LHCN-M2 (cell line): ENCODE measurements at places on chromosomes 1 and 21.

DNA sequence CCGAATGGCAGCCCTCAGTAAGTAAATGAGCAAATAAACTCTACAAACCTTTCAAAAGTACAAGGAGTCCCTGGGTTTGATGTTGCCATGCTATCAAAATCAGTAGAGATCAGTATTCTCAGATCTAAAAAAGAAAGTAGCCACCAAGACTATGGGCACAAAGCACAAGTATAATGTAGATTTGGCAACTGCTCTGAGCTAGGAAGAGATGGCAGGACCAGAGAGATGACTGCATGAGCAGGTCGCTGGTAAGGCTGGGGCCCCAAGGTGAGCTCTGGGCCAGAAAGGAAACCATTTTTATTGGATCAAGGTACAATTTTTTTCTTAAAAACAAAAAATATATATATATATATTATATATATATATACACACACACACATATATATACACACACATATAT is 3.1 kb upstream of the ADORA3 start:
- no peak for DNase-seq

- DNase-seq: no peak
Observed at GRCh38 chr1:235782601-235783000, 84.1 kb downstream of the LYST start.

DNA sequence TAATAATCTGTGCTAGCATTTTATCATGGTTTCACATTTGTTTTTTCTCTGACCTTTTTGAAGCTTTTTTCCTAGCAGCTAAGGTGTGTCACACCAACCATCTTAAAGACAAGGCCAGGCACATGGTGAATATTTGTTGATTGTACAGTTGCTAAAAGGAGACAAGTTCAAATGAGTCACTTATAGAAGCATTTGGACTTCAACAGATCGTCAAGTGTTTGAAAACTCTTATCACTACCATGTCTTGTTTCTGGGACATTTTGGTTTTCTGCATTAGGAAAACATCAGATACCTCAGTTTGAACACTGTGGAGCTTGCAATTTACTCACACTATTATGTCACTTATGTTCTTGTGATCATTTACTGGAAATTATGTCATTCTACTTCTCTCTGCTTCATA is 407.3 kb downstream of the USP25 start:
- no peak for DNase-seq

DNA sequence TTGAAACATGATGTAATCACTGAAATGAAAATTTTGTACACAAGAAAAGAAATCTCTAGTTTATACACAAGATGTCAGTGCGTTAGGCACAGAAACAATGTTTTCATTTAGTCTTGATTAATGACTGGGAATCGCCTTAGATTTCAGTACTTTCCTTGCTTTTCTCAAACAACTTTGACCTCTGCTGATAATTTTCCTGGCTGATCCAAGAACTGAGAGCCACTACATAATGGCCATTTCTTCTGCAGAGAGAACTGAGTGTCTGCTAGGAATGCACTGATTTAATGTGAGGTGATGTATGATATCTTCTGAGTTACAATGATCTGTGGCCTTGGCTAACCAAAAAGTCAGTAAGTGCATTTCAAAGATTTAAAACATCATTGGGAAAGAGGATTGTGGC is 308.1 kb downstream of the CTH start:
- DNase-seq: no peak

DNA sequence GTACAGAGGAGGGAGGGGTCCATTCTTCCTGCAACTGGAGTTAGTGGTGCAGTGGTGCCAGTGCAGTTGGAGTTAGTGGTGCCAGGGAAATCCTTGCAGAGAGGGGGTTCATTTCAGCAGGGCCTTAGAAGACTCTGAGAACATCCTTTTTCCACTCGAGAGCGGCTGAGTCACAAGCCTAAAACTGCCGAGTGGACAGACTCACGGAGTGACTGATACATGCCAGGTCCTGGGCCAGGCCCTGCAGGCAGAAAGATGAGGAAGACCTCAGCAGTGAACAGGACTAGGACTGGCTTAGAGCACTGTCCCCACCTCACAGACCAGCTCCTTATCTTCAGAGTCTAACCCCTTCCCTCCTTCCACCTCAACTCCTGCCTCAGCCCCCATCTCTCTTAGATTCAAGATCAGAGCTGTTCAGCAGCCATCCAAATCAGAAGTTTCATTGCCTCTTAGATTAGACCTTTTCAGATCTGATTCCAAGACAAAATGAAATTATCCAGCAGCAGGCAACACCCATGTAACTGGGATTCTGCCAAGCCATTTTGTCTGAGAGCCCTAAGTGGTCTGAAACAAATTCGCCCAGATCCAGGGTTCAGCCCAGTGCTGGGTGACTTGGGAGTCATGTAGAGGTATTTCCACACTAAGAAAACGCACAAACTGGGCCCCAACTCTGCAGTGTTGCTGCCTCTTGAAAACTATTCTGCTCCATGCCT is 12.7 kb upstream of the IKBKE start:
- no peak for DNase-seq

DNA sequence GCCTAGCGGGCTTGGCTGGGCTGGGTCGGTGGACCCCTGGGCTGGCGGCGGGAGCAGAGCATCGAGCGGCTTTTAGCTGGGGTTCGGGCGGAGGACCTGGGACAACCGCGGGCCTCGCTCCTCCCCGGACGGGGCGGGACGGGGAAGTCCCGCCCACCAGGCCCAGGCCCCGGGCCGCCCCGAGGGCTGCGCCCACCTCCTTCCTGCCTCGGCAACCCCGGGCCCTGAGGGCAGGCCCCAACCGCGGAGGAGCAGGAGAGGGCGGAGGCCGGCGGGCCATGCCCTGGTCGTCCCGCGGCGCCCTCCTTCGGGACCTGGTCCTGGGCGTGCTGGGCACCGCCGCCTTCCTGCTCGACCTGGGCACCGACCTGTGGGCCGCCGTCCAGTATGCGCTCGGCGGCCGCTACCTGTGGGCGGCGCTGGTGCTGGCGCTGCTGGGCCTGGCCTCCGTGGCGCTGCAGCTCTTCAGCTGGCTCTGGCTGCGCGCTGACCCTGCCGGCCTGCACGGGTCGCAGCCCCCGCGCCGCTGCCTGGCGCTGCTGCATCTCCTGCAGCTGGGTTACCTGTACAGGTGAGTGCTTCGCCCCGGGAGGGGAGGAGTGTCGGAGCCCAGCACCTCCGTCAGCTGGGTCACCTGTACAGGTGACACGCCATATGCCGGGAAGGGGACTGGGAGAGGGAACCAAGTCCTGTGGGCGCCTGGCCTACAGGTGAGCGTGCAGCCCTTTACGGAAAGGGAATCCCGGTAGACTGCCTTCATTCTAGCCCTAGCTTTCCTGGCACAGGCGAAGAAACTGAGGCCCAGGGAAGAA is at the start of gene XKR8:
TSS of gene XKR8 (plus strand) at position 182 of the 812 bp plus-strand sequence. CDS start at position 279, 97 bp downstream.
- peak; percentile 48 for DNase-seq

GRCh38 chr1:158059984-158060383 is 66.5 kb downstream of the KIRREL1 start:
- no peak for DNase-seq

DNA sequence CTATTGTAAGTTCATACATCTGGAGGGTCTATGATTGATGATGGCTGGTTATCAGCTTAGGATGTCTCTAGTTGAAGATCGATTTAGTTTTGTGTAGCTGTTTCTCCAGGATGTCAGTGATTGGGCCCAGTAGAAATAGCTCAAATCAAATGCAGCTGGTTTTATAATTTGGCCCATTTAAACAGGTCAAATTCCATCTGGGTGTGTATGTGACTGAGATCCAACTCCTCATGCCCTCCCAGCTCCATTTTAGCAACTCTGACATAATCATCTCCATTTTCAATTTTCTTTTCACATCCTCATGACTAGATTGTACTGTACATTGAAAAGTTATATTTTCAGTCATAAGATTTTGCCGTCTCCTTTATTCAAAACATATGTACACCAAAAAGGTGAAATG is 99.2 kb downstream of the TPR start:
- DNase-seq: no peak

DNA sequence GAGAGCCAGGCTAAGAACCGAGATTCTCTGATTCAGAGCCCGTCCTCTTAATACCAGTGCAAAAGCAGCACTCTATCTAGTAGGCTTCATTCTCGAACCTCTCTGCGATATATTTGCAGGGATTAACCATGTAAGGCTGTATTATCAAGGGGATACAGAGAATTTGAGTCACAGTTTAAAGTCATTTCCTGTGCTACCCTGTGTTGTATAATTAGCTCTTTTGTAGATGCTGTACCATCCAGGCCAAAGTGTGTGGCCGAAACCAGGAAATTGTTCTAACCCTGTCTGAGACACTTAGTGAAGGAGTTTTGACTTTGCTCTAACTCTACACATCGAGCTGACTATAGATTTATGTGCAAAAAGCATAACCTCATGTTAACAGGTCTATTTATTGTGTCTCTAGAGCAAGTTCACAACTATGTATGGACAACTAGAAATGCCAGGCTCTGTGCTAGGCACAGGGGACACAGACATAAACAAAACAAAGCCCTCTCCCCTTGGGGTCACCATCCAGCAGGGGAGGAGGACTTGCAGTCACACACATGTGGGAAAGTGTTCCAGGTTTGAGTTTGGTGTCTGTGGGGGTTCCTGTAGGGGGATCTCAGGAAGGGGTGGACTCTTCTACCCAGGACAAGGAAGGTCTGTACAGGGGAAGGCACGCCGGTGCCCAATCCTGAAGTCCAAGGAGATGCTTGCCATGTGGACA is 182.2 kb downstream of the DHRS3 start:
- DNase-seq: peak; percentile 41

GRCh38 chr1:30881319-30882181 is 27.0 kb downstream of the SDC3 start:
- no peak for DNase-seq

DNA sequence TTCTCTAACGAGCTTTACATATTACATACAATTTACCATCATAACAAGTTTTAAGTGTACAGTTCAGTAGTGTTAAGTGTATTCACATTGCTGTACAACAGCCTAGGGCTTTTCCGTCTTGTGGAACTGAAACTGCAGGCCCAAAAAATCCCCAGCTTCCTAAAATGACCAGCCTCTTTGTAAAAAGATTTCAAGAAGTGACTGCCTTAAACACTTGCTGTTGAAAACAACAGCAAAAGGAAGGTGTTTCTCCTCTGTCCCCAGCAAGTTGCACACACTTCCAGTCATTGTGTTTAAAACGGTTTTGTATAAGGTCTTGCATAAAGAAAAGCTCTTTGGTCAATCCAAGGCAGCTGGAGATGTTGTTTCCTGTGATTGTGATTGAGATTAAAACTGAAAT is 16.0 kb upstream of the GBP1 start:
- DNase-seq: no peak

DNA sequence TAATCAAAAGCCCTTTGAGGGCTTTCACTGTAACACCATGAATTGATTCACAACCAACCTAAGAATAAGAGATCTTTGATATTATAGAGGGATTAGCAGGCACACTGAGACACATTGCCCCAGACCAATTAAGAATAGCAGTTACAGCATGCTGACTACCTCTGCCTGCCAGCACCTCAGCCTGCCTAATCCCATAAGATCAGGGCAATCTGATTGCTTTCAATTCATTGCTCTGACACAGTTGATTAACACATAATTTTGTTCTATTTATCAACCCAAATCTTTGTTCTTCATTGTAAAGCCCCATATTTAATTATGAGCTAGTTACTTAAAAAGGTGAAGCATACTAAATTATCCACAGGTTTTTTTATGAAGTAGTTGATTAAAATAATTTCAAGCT is 548.8 kb upstream of the ZP4 start:
- no peak for DNase-seq

DNA sequence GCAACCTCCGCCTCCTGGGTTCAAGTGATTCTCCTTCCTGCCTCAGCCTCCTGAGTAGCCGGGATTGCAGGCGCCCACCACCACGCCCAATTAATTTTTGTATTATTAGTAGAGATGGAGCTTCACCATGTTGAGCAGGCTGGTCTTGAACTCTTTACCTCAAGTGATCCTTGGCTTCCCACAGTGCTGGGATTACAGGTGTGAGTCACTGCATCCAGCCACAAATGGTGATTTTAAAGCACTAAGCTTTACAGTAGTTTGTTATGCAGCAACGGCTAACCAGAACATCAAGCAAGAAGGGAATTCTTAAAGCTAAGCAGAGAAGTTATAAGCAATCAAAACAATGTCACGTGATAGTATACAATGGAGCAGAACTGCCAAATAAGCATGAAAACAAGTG is 65.7 kb downstream of the NVL start:
- peak; percentile 31 for DNase-seq

- no peak for DNase-seq
Observed at GRCh38 chr1:115089420-115090185, at the start of gene TSPAN2. TSPAN2 (minus strand) TSS chr1:115089503; CDS start chr1:115089432, 71 bp downstream.

DNA sequence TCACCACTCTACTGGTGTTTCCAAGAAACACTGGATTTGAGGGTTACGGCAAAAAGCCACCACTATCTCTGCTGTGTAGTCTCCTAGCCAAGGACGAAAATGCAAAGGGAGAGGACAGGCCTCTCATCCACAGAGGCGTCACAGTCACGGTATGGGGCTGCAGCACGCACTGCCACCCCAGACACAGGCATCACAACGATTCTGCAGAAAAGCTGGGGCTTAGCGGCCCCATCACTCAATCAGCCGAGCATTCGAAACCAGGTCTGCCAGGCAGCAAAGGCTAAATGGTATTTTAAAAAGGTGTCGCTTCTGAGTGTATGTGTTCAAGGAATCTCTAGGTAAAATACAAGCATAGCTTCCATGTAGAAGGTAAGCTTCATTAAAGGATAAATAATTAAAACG is 1.4 kb downstream of the RIPK4 start:
- DNase-seq: no peak

DNA sequence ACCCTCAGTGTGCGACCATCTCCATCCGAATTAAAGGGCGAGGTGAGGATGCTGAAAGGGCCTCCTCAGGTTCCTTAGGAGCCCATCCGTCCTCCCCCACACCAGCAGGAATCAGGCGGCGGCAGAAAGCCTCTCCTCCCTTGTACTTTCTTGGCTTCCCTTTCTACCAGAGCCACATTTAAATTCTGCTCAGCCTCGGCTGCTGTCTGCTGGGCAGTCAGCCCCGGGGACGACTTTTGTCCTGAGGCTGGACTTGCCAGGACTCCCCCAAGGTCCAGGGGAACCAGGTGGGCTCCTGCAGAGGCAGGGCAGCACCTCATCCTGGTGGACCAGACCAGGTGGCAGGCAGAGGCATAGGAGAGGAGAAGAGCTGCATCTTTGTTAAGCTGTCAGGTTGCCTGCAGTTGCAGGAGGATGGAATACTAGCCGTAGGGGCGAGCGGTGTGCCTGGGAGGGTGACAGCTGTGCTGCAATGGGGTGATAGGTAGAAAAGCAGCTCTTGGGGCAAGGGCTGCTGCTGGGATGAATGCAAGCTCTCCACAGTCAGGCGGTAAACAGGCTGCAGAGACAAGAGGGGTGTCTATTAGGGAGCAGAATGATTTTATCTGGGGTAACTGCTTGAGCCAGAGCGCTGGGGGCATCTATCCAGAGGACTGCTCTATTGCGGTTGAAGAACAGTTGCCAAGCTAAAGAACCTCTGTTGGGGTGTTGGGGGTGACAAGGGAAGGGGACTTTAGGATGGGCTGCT is 46.2 kb upstream of the WASF2 start:
- no peak for DNase-seq
